ENCODE measurements at places on chromosomes 7 and 10. TPM values are rescaled to one million over a fixed set of nuclear protein-coding genes. Genes with fewer than 3 reads are reported as not detected.

DNA sequence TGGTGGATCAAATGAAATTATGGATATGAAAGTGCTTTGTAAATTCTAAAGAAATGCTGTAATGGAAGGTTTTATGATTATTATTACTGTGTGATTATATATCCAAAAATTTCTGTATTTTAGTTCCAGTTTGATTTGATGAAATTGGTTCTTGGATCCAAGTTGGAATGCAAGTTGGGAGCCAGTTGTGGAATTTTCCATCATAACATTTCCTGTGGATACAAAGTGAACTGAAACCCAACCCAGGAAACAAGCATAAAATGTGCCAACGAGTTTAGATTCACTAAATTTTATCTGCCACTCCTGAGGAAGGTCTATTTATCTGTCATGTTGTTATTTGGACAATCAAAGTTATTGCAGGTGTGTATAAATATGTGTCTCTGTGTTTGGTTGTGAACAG is 131.4 kb upstream of the MDFIC start:
- no peak for DNase-seq

DNA sequence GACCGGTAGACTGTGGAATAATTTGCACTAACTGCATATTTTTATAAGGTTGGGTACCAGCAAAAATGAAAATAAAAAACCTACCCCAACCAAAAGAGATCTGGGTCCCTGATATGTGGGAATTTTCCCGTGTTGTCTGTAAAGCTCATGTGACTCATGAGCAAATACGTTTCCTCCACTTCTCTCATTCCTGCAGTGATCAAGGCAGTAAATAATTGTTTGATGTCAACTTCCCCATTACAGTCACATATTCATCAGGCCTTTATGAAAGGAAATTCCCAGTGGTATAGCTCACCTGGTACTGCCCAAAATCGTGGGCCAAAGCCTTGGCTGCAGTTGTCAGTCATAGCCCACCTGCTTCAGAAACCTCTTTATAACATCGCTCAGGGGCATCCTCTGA is 166.0 kb upstream of the ANK3 start:
- DNase-seq, result no peak

- DNase-seq, result no peak
Observed at GRCh38 chr7:105448181-105448580, 59.5 kb upstream of the SRPK2 start.

DNA sequence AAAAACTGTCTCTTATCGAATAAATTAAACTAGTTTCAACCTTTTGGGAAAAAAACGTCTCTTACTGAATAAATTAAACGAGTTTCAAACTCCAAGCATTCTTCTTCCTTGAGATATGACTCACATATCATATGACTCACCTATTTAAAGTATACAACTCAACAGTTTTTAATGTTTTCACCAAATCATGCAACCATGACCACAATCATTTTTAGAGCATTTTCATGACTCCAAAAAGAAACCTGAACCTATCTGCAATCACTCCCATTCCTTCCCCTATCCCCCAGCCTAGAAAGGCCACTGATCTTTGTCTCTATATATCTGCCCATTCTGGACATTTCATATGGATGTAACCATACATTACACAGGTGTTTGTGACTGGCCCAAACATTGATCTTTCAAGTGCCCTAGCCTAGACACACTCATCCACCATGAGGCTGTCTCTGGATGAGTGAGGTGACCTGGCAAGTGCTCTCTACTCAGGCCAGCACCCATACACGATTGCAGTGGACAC is 115.3 kb downstream of the PIP4K2A start:
- peak; percentile 87 for DNase-seq

NKX6-2 gene
- total RNA-seq, result not detected

DNA sequence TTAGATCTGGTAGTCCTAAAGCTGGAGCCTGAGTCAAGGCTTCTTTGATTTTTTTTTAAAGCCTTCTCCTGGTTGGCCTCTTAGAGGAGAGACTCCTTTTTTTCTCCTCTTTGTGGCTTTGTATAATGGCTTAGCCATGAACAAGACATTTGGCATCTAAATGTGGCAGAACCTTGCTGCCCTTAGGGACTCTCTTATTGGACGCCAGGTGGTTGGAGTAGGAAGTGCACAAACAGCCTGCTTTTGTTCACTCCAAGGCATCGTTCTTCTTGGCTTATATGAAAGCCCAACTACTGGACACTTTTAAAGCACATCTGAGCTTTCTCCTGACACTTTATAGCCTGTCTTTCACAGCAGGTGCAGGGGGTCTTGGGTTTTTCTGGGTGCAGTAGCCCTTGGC is 25.0 kb downstream of the ZPBP start:
- DNase-seq, result peak; percentile 6

MAGI2 gene
- total RNA-seq, result 17.0 TPM

GRCh38 chr7:144830811-144831210 is 5.0 kb downstream of the TPK1 start:
- DNase-seq, result peak; percentile 39

GRCh38 chr7:4574851-4575250 is 107.2 kb upstream of the FOXK1 start:
- DNase-seq, result no peak

NRCAM gene
- total RNA-seq, result 2.1 TPM
